Stimulated activated CD8-positive, alpha-beta memory T cell treated with anti-CD3 and anti-CD28 coated beads, Interleukin-4, amount 100 ng/mL, for 1 hour (primary cell): ENCODE measurements at places on chromosomes 1 and 21.

DNA sequence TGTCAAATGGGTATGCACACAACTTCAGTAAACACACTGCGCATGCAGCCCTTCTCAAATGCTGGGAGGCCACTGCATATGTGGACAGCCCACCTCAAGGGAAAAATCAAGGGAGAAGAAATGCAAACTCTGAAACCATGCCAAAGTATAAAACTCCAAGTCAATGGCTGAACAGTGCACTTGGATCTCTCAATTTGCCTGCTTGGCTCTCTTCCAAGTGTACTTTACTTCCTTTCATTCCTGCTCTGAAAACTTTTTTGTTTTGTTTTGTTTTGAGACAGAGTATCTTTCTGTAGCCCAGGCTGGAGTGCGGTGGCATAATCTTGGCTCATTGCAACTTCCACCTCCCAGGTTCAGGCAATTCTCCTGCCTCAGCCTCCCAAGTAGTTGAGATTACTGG is 18.8 kb upstream of the COP1 start:
- no peak for DNase-seq

DNA sequence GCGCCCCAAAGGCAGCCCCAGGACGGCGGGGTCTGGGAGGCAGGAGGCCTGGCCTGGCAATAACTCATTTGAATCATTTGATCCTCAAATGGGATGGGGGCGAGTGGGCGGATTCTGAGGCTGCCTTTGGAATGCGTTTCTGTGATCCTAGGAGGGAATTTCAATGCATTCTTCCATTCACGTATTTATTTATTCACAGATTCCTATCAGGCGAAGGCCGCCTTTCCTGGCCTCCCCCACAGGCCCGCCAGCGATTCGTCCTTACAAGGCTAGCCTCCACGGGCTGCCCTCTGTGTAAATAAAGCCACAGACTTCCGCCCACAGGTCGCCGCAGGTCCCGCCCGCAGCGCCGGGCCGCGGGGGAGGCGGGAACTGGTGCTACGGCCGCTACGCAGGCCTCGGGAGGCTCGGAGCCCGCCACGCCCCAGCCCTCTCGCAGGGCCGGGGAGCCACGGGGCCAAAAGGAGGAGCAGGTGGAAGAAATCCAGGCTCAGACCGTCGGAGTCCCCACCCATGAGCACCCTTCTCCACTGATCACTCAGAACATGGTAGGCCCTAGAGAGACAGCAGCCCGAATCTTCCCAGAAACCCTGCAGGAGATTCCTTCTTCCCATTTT is 31.3 kb upstream of the JUN start:
- DNase-seq: no peak

GRCh38 chr1:30872033-30872947 is 36.3 kb downstream of the SDC3 start:
- DNase-seq: no peak

DNA sequence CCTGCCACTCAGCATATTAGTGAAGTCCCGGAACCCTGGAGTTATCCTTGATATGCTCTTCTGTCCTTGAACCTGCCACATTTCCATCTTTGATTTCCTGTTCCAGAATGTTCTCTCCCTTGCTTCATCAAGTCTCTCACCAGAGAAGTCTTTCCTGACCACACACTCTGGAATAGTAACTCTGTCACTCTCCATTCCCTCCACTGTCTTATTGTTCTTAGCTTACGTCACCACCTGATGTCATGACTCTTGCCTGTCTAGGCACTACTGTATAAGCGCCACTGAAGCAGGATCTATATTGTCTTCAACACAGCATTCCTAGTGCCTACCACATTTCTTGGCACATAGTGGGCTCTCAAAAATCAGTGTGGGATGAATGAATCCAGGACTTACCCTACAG is 65.4 kb upstream of the SMYD2 start:
- no peak for DNase-seq

- no peak for DNase-seq
These were observed 5.5 kb downstream of the OR2C3 start for GRCh38 chr1:247530785-247531184.

DNA sequence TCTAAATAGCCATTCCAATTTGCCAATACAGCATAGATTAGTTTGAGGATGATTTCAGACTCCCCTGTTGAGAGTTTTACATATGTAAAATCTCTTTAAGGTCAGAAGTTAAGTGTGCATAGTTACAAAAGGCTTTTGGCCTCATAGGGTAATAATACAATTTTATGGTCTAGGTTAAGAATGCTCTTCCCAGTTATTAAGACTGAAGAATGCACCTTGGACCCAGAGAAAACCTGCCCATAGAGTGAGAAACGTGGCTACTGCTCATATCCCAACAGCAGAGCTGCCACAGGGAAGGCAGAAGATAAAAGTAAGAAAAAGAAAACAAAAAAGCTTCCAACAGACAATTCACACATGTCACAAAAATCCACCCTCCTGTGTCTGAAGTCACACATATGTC is 255.9 kb downstream of the LMO4 start:
- no peak for DNase-seq

DNA sequence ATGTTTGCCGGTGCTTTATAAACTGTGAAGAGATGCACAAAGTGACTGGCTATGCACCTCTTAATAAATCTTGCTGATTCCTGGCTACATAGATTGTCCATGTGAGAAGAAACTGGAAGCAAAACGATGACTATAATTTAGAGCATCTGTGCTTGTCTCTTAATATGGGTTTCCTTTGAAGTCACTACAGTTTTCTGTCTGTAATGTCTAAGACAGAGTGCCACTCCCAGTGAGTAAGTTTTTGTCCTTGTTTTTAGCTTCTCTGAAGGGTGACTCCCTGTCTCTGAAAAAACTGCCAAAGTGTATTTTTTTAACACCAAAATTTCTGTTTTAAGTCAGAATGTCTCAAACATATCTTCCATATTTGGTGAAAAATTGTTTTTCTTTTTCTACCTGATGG is 175.1 kb downstream of the FASLG start:
- DNase-seq: no peak

- DNase-seq: no peak
These were observed 18.5 kb upstream of the C1orf21 start for GRCh38 chr1:184368354-184368753.

DNA sequence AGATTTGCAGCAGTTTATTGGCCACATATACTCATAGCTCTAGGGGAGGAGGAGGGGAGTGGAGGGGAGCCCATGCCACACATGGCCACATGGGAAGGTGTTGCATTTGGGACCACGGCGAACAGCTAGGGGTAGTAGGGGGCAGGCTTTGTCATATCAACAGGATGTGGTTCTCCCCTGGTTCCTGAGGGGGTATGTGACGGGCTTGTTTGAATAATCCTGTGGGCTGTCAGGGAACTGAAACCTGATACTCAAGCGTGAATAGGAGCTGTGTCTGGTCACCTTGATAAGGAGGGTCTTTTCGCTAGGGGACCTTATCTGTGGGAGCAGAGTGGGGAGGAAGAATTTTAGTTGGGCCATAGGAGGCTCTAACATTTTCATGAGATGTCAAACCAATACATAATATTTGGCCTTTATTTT is 264.7 kb downstream of the CTH start:
- no peak for DNase-seq

DNA sequence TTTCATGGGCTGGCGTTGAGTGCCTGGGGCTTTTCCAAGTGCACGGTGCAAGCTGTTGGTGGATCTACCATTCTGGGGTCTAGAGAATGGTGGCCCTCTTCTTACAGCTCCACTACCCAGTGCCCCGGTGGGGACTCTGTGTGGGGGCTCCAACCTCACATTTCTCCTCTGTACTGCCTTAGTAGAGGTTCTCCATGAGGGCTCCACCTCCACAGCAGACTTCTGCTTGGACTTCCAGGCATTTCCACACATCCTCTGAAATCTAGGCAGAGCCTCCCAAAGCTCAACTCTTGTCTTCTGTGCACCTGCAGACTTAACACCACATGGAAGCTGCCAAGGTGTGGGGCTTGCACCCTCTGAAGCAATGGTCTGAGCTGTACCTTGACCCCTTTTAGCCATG is 82.1 kb downstream of the CCDC18 start:
- no peak for DNase-seq

GRCh38 chr1:68157416-68157815 is 74.9 kb downstream of the WLS start:
- DNase-seq: no peak

GRCh38 chr1:29550119-29550841 is 314.0 kb downstream of the PTPRU start:
- DNase-seq: no peak

- DNase-seq: peak; percentile 33
These were observed 34.1 kb downstream of the ACOT7 start for GRCh38 chr1:6359216-6360116.
